ENCODE measurements at places on chromosomes 12 and 14. TPM values are rescaled to one million over a fixed set of nuclear protein-coding genes. Genes with fewer than 3 reads are reported as not detected.

- H3K4me3 ChIP-seq: no peak overlapping the region
- H3K4me1 ChIP-seq: no peaks in the 10 kb centered on the region
- DNase-seq: no peak
- H3K36me3 ChIP-seq: peaks cover 28% of the 10 kb centered on the region
- H3K27ac ChIP-seq: peak overlapping the region; percentile 65
Measured at GRCh38 chr14:64112867-64113678, 181.1 kb downstream of the ESR2 start.

The MNAT1 gene
- polyA plus RNA-seq: 18.7 TPM

The GLIPR1 gene
- polyA plus RNA-seq: 229 TPM

The CLEC2D gene
- 38.7 TPM for polyA plus RNA-seq

The GRIN2B gene
- not detected for polyA plus RNA-seq

DNA sequence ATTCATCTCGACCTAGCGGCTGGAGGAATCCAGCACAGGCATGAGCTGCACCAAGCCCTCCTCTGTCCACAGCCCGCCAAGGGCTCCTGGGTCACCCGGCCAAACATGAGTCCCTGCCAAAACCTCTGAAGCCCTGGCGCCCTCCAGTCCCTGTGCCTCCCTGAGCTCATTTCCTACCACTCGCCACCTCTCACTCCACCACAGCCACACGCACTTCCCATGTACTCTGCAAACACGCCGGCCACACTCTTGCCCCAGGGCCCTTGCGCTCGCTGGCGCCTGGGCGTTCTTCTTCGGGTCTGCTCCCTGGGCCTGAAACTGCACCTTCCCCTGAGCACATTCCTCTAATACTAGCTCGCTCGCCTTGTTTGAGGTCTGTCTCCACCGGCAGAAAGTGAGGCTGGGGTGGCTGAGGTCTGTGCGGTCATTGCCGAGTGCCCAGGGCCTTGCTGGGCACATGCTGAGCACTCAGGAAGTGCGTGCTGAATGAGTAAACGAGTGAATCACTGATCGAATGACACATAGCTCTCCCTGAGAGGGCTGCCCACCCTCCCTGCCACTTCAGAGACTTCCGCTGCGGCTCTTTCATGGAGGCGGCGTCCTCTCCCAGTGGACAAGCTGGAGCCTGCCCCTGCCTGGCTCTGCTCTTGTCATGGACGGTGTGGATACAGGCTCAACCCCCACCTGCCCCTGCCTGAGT lies 33.7 kb upstream of the DLK1 start:
- H3K36me3 ChIP-seq: no peaks in the 10 kb centered on the region
- H3K27ac ChIP-seq: no peak overlapping the region
- H3K4me1 ChIP-seq: no peaks in the 10 kb centered on the region
- peaks cover 6% of the 10 kb centered on the region for H3K27me3 ChIP-seq
- H3K4me3 ChIP-seq: no peak overlapping the region

DNA sequence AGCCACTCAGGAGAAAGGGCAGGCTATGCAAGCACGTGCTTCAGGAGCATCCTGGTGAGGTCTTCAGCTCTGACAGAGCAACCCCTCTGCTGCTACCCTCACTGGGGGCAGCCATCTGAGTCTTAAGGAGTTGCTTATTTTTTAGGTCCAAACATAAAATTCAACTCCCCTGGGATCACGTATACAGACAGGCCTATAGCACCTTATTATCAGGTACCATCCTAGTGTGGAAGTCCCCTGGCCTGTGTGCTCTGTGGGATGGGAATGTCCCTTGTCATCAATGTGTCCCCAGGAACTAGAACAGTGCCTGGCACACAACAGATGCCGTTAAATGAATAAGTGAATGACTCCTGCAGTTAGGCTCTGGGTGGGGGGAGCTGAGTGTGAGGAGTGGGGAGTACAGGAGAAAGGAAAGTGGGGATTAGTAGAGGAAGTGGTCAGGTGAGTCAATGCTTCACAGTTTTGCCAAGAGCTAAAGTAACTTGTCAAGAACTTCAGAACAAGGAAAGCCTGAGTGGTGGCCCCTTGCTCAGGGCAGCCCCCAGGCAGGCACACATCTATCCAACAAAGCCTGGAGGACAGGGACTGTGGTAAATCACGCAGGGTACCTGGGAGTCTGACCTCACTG lies 33.5 kb downstream of the DAD1 start:
- peak overlapping the region; percentile 100 for H3K27ac ChIP-seq
- H3K27me3 ChIP-seq: peaks cover 16% of the 10 kb centered on the region
- H3K36me3 ChIP-seq: peaks cover 4% of the 10 kb centered on the region
- H3K4me1 ChIP-seq: peaks cover 96% of the 10 kb centered on the region

- no peak overlapping the region for H3K27ac ChIP-seq
- H3K36me3 ChIP-seq: no peaks in the 10 kb centered on the region
Measured at GRCh38 chr12:19712041-19712440, 272.7 kb downstream of the AEBP2 start.

- peak overlapping the region; percentile 99 for H3K4me3 ChIP-seq
- peaks cover 66% of the 10 kb centered on the region for H3K4me1 ChIP-seq
- peak; percentile 35 for DNase-seq
- peaks cover 23% of the 10 kb centered on the region for H3K36me3 ChIP-seq
Measured at GRCh38 chr12:4274396-4275015, 944 bp downstream of the CCND2 start.

DNA sequence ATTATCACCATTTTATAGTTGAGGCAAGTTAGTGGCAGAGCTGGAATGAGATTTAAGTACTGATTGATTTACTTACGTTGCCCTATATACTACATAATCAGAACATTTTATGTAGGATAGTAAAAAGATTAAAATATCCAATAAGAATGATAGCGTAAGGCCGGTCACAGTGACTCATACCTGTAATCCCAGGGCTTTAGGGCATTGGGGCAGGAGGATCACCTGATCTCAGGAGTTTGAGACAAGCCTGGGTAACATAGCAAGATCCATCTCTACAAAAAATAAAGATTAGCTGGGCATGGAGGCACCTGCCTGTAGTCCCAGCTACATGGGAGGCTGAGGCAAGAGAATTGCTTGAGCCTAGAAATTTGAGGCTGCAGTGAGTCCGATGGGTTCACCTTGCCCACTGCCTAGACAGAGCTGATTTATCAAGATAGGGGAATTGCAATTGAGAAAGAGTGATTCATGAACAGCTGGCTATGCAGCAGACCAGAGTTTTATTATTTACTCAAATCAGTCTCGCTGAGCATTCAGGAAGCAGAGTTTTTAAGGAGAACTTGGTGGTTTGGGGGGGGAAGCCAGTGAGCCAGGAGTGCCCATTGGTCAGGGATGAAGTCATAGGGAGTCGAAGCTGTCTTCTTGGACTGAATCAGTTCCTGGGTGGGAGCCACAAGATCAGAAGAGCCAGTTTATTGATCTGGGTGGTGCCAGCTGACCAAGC lies 24.7 kb upstream of the SGPP1 start:
- H3K4me3 ChIP-seq: no peak overlapping the region
- H3K27me3 ChIP-seq: peaks cover 2% of the 10 kb centered on the region
- no peak for DNase-seq

The BDKRB2 gene
- not detected for polyA plus RNA-seq

- no peak for DNase-seq
- H3K4me1 ChIP-seq: no peaks in the 10 kb centered on the region
- H3K27me3 ChIP-seq: peaks cover 8% of the 10 kb centered on the region
- no peaks in the 10 kb centered on the region for H3K36me3 ChIP-seq
- no peak overlapping the region for H3K4me3 ChIP-seq
Measured at GRCh38 chr12:118513611-118514010, 137.3 kb downstream of the SUDS3 start.

The NR4A1 gene
- 2.1 TPM for polyA plus RNA-seq

The KLHL33 gene
- 0.21 TPM for polyA plus RNA-seq

GRCh38 chr14:54627540-54628363 lies 60.8 kb downstream of the SAMD4A start:
- peak; percentile 69 for DNase-seq
- peaks cover 50% of the 10 kb centered on the region for H3K4me1 ChIP-seq
- peak overlapping the region; percentile 94 for H3K27ac ChIP-seq
- peaks cover 6% of the 10 kb centered on the region for H3K36me3 ChIP-seq
- peak overlapping the region; percentile 83 for H3K4me3 ChIP-seq

DNA sequence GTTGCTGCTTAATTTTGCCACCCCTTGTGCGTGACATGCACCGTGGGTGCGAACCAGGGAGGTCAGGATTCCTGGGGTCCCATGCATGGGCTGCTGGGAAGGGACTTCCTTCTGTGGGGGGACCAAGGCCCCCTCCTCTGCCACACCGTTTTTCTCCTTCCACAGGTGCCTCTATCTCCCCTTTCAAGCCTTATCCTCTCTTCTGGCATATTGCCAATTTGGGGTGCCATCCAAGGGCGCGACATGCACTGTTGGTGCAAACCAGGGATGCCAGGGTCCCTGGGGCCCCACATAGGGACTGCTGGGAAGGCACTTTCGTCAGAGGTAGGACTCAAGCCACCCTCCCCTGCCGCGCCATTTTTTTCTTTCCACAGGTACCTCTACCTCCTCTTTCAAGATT lies 289.0 kb downstream of the ALG10 start:
- H3K27me3 ChIP-seq: no peaks in the 10 kb centered on the region
- no peaks in the 10 kb centered on the region for H3K4me1 ChIP-seq
- no peak overlapping the region for H3K27ac ChIP-seq

The GYS2 gene
- polyA plus RNA-seq: not detected

DNA sequence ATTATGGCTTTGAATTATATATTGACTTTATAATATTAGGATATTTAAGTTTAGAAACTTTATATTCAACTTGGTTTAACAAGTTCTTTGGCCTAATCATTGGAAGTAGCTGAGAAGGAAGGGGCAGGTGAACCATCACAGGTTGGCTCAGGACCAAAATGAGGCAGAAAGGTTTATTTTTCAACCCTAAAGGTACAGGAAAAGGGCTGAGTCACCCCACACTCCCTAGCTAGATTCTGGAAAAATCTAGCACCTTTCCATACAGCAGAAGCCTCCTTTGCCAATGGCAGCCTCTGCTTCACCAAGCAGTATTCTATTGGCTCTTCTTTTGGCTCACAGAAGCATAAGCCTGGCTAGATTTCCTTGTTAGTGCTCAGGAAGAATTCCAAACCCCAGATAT lies 19.3 kb upstream of the MED6 start:
- H3K27ac ChIP-seq: no peak overlapping the region
- H3K36me3 ChIP-seq: no peaks in the 10 kb centered on the region
- peaks cover 16% of the 10 kb centered on the region for H3K27me3 ChIP-seq
- no peaks in the 10 kb centered on the region for H3K4me1 ChIP-seq

DNA sequence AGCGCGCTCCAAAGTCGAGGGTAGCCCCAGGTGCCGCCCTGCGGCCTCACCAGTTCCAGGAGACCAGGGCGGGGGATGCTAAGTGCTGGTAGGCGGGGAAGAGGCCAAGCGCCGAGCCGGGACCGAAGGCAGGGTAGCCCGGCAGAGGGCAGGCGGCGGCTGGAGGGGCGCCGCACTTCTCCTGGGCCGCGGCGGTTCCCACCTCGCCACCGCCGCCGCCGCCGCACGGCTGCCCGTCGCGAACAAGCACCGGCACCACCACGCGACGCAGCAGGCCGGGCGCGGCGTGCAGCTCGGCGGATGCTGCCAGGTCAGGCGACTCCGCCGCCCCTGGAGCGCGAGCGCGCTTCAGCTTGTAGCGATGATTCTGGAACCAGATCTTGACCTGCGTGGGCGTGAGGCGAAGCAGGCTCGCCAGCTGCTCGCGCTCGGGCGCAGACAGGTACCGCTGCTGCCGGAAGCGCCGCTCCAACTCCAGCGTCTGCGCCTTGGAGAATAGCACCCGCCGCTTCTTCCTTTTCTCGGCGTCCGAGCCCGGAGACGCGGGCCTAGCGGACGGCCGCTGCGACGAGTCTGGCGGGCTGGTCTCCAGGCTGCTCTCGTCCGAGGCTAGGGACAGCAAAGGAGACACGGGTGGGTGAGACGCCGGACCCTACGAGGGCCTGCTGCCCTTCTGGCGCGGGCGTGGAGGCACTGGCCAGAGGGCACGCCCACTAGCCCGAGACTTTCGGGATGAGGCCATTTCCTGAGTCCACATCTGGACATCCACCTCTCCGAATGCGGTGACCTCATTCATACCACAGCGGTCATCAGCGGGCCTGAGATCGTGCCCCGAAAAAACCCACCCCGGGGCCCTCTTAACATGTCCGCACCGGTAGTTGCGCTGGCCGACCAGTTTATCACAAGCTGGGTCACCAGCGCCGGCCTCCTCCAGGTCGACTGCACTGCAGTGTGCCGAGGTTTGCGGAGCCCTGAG lies 1.3 kb downstream of the NKX2-8 start:
- H3K27ac ChIP-seq: no peak overlapping the region
- H3K36me3 ChIP-seq: no peaks in the 10 kb centered on the region
- no peak for DNase-seq
- H3K27me3 ChIP-seq: peaks cover 3% of the 10 kb centered on the region

GRCh38 chr12:52060498-52061177 lies 9.1 kb upstream of the ATG101 start:
- H3K27ac ChIP-seq: no peak overlapping the region
- DNase-seq: no peak
- H3K27me3 ChIP-seq: peaks cover 1% of the 10 kb centered on the region
- no peaks in the 10 kb centered on the region for H3K4me1 ChIP-seq
- no peaks in the 10 kb centered on the region for H3K36me3 ChIP-seq
- no peak overlapping the region for H3K4me3 ChIP-seq

The CCDC175 gene
- not detected for polyA plus RNA-seq

Measured in immature natural killer cell (primary cell).